Mammary microvascular endothelial cell (primary cell): ENCODE measurements at places on chromosomes 3 and 15. TPM values are rescaled to one million over a fixed set of nuclear protein-coding genes. Genes with fewer than 3 reads are reported as not detected.

The PPM1M gene
- 6.5 and 9.2 TPM in 2 replicates for total RNA-seq

The PDZRN3 gene
- total RNA-seq = not detected in 2 replicates

The GJD2 gene
- total RNA-seq = not detected in 2 replicates

The HHATL gene
- total RNA-seq = not detected in 2 replicates

The C15orf40 gene
- 18.8 and 19.0 TPM in 2 replicates for total RNA-seq

The CCR8 gene
- total RNA-seq = not detected in 2 replicates

The EBLN2 gene
- total RNA-seq = 1.4 and 2.4 TPM in 2 replicates

The SPRED1 gene
- 7.4 and 9.1 TPM in 2 replicates for total RNA-seq

The SCAANT1 gene
- not detected in 2 replicates for total RNA-seq

The MUC4 gene
- not detected in 2 replicates for total RNA-seq

The ZIC1 gene
- not detected in 2 replicates for total RNA-seq

The MESP2 gene
- total RNA-seq = not detected in 2 replicates

The IGSF10 gene
- under 0.01 TPM in 1 of 2 replicates, not detected in the other for total RNA-seq

The SERF2 gene
- 1,358 and 1,405 TPM in 2 replicates for total RNA-seq

The C2CD4B gene
- total RNA-seq = 33.0 and 43.0 TPM in 2 replicates

The PLSCR5 gene
- not detected in 2 replicates for total RNA-seq

The LMAN1L gene
- total RNA-seq = not detected in 2 replicates

The C3orf52 gene
- total RNA-seq = 2.1 and 4.0 TPM in 2 replicates

The GPR15 gene
- not detected in 2 replicates for total RNA-seq
